ENCODE measurements at places on chromosomes 7 and 10. TPM values are rescaled to one million over a fixed set of nuclear protein-coding genes. Genes with fewer than 3 reads are reported as not detected.

Gene NKX2-3
- not detected for total RNA-seq

Gene MEOX2
- not detected for total RNA-seq

DNA sequence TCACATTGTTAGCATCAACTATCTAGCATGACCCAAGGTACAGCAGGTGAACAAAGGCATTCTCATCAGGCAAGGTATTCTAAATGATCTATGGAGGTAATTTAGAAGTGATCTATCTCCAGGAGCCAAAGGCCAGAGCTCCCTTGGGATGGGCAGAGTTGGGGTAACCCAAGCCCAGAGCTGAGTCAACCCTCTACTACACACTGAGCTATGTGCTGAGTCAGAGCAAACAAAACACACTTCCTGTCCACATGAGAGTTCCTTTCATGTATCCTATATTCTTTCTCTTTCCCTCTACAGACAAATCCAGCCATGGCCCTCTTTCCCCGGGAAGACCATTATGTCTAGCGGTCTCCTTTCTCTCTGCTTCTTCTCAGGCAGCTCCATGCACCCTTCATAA lies 68.2 kb upstream of the AGK start:
- no peak for DNase-seq

DNA sequence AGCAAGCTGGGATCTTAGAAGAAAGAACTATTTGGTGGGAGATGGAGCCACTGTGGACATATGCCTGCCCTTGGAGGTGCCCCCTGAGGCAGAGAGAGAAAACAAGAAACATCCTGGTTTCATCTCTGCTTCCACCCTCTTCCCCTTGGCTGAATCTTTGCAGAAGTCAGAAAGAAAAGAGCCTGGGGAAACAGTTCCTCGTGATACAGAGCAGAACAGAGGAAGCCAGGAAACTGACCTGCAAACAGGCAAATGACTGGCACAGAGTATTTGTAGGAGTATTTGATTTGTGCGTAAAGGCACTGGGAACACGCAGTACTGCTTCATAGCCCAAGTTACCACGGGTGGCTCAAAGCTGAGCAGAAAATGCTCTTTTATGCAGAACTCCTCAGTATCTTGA lies 7.0 kb upstream of the KEL start:
- DNase-seq: no peak

- no peak for DNase-seq
These were observed 24.1 kb downstream of the ZNF37A start for GRCh38 chr10:38118072-38118807.
